ENCODE measurements at places on chromosomes 13 and 19.

DNA sequence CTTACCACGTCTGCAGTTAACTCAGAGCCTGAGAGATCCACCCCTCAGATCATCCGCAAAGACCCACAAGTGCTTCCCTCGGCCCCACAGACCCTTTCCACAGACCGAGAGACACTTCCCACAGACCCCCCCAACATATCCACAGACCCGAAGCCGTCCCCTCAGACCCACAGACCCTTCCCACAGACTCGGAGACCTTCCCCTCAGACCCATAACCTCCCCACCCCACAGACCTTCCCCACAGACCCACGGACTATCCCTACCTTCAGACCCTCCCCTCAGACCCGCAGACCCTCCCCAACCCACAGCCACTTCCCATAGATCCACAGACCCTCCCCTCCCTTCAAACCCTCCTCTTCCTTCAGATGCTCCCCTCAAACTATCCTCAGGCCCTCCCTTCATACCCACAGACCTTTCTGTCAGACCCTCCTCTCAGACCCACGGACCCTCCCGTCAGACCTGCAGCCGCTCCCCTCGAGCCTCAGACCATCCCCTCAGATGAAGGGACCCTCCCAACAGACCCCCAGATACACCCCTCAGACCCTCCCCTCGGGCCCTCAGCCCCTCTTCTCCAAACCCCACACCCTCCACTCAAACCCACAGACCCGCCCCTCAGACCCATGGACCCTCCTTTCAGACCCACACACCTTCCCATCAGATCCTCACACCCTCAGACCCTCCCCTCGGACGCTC is 20.1 kb upstream of the TFDP1 start:
- DNase-seq = no peak

- no peak for DNase-seq
These were observed 4.7 kb downstream of the KMT2B start for GRCh38 chr19:35722461-35722860.

DNA sequence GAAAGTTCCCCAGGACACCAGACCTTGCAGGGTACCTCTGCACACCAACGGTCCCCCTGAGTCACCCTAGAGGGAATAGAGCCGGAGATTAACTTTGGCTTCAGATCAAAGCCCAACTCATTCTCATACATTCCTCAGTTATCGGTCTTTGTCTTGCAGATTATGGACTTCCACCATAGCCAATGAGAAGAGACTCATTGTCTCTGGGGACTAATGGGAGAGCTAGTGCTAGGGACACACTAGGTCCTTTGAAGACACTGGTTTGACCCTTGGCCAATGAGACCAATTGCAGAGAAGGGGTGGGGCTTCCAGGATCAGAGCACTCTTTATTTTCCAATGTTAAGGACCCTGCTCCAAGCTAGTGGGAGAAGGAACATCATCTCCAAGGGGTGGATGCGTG is 6.1 kb downstream of the KLK7 start:
- no peak for DNase-seq

DNA sequence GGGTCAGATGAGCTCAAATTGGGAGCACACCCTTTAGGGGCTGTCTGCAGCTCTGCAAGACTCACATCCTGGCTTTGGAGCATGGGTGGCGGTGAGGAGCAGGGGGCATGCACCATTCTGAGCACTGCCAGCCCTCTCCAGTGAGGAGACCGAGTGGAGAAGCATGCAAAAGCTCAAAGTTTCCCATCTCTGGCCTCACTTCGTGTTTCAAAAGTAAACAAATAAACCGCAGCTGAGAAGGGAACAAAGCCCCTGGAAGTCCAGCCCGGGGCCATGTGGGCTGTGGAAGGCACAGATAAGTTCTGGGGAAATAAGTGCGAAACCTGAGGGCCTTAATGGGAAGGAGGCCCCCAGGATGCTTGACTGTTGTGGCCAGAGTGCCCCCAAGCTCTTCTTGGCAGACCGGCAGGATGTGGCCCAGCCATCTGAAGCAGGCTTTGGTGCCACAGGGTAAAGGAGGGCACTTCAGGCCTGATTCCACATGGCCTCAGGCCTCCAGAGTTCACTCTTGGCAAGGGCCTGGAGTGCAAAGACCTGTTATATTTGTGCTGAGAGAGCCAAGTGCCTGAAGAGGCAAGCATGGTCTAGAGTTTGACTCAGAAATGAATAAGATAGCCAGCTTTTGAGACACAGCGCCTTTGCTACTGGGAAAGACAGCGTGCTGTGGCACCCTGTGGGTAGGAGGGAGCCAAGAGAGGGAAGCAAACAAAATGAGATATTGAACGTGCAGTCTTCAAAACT is 1.2 kb downstream of the MEDAG start:
- no peak for DNase-seq

DNA sequence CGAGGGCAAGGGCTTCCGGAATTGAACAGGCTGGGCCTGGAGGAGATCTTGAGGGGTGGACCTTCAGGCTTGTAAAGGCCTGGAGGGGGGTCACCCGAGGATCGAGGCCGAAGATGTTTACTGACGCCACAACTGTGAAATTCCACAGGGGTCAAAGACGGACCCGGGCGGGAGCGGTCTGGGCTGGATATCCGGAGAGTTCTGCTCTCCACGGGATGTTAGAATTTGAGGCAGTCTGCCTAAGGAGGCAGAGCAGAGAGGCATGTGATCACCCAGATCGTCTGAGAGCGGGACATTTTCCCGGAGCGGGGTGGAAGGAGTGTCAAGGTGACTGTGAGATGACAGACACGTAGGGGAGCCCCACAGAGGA is 13.2 kb downstream of the KLHL26 start:
- no peak for DNase-seq

DNA sequence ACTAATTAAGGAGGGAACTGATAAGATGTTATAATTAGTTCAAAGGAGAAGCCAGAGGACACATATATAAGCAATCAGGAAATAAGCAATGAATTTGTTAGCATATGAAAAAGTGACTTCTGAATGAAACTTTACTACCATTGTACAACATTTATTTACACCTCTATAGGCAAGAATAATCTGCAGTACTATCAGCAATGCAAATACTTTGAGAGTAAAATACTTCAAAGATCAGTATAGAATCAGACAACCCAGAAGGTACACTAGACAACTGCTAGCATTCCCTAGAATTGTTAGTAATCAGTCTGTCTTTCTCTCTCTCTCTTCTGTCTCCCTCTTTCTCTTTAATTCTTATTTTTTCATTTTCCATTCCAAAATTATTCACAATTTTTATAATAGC is 196.8 kb upstream of the ATXN8OS start:
- DNase-seq = no peak
